B cell (primary cell): ENCODE measurements at places on chromosomes 7 and 10. TPM values are rescaled to one million over a fixed set of nuclear protein-coding genes. Genes with fewer than 3 reads are reported as not detected.

APBB1IP gene
- 60.1 and 69.5 TPM in 2 replicates for polyA plus RNA-seq

ZCWPW1 gene
- 11.3 and 16.5 TPM in 2 replicates for polyA plus RNA-seq

AP1S1 gene
- 15.5 and 16.3 TPM in 2 replicates for polyA plus RNA-seq

AMPH gene
- polyA plus RNA-seq: not detected in 2 replicates

HSPA12A gene
- 0.26 and 2.1 TPM in 2 replicates for polyA plus RNA-seq

ADRB1 gene
- polyA plus RNA-seq: 0.09 and 0.10 TPM in 2 replicates

ARHGEF35 gene
- polyA plus RNA-seq: 0.34 and 0.36 TPM in 2 replicates

ITIH5 gene
- polyA plus RNA-seq: not detected in 2 replicates

FZD1 gene
- 0.10 and 0.15 TPM in 2 replicates for polyA plus RNA-seq

TFPI2 gene
- 0.17 and 0.21 TPM in 2 replicates for polyA plus RNA-seq

CUBN gene
- polyA plus RNA-seq: 4.7 and 5.7 TPM in 2 replicates

NKX2-3 gene
- polyA plus RNA-seq: not detected in 2 replicates

NUB1 gene
- 55.0 and 65.2 TPM in 2 replicates for polyA plus RNA-seq

EGR2 gene
- 4.2 and 10.9 TPM in 2 replicates for polyA plus RNA-seq

RBM20 gene
- not detected in 2 replicates for polyA plus RNA-seq

MEIG1 gene
- not detected in 2 replicates for polyA plus RNA-seq

GNGT1 gene
- polyA plus RNA-seq: not detected in 2 replicates

ECHDC3 gene
- 1.9 and 3.9 TPM in 2 replicates for polyA plus RNA-seq

MYL10 gene
- polyA plus RNA-seq: not detected in 2 replicates

CRTAC1 gene
- polyA plus RNA-seq: not detected in 2 replicates

ATRNL1 gene
- polyA plus RNA-seq: 0.24 and 0.36 TPM in 2 replicates

STAG3 gene
- 10.8 and 33.4 TPM in 2 replicates for polyA plus RNA-seq

ATOH7 gene
- not detected in 2 replicates for polyA plus RNA-seq

TRIM50 gene
- not detected in 2 replicates for polyA plus RNA-seq

CDHR1 gene
- polyA plus RNA-seq: 0.27 and 0.31 TPM in 2 replicates

SAP25 gene
- polyA plus RNA-seq: 63.5 and 71.9 TPM in 2 replicates

GET4 gene
- 53.5 and 70.8 TPM in 2 replicates for polyA plus RNA-seq

ZNF425 gene
- polyA plus RNA-seq: 0.48 and 0.85 TPM in 2 replicates

FAM180A gene
- not detected in 2 replicates for polyA plus RNA-seq

CDK13 gene
- 50.8 and 56.1 TPM in 2 replicates for polyA plus RNA-seq

ADAM12 gene
- polyA plus RNA-seq: 0.01 and 0.04 TPM in 2 replicates

PPP1R17 gene
- not detected in 2 replicates for polyA plus RNA-seq

CLRN3 gene
- polyA plus RNA-seq: not detected in 2 replicates

OR2A1 gene
- 0.31 and 0.52 TPM in 2 replicates for polyA plus RNA-seq

INA gene
- polyA plus RNA-seq: 0.03 TPM in 1 of 2 replicates, not detected in the other

KIF11 gene
- polyA plus RNA-seq: 0.45 and 0.64 TPM in 2 replicates

SPAM1 gene
- polyA plus RNA-seq: 0.04 TPM in 1 of 2 replicates, not detected in the other

COL1A2 gene
- polyA plus RNA-seq: 0.23 and 0.46 TPM in 2 replicates

CYP3A4 gene
- polyA plus RNA-seq: not detected in 2 replicates

PGAM1 gene
- polyA plus RNA-seq: 28.8 and 48.7 TPM in 2 replicates

GNAT3 gene
- polyA plus RNA-seq: not detected in 2 replicates

TRIP6 gene
- polyA plus RNA-seq: 6.7 and 6.8 TPM in 2 replicates

SEMA3A gene
- not detected in 2 replicates for polyA plus RNA-seq

TAS2R4 gene
- polyA plus RNA-seq: 0.22 and 0.39 TPM in 2 replicates

LGI1 gene
- not detected in 2 replicates for polyA plus RNA-seq

PRSS58 gene
- polyA plus RNA-seq: not detected in 2 replicates

IGF2BP3 gene
- 0.50 and 0.63 TPM in 2 replicates for polyA plus RNA-seq

MBLAC1 gene
- polyA plus RNA-seq: 1.4 and 1.6 TPM in 2 replicates

HECW1 gene
- polyA plus RNA-seq: not detected in 2 replicates
